ENCODE measurements at places on chromosomes 4 and X.
A peak's percentile ranks its signal among the peaks of the same experiment; 100 is the strongest.

- no peak for DNase-seq
Measured at GRCh38 chr4:30380404-30380998, 339.7 kb upstream of the PCDH7 start.

DNA sequence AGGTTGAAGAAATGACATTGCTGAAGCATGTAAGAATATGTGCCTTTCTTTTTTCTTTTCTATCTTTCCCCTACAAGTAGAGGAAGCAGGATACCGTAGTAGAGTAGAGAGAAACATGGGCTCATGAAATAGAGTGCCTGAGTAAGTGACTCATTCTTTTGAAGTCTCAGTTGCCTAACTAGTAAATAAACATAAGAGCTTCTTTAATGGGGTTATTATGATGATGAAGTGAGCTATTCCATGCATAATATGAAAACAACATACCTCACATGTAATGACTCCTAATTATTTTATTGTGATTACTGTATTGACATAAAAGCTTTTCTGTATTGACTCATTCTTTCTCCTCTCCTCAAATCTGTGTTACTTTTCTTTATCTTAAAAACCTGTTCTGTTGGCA, 1538.2 kb downstream of the TECRL start:
- DNase-seq = no peak

- no peak for DNase-seq
Measured at GRCh38 chr4:164904336-164904735, 27.4 kb downstream of the APELA start.

- DNase-seq = no peak
Measured at GRCh38 chrX:18927558-18927957, 56.4 kb downstream of the PHKA2 start.

GRCh38 chr4:55358668-55359067, 12.6 kb downstream of the SRD5A3 start:
- no peak for DNase-seq

DNA sequence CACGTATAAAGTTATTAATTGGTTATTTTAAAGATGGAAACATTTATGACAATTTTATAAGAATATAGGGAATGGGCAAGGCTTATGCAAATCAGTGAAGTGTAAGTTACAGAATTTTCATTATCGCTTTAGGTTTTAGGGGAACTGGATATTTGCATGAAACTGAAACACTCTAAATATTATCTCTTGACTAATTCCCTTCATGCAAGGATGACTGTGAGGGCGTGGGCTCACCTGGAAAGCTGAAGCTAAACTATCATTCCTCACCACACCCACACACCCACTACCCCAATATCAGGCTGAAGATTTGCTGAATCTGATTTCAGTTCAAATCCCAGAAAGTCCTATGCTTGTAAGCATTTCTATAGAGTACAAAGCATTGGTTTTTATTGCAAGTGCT, 81.7 kb upstream of the ARHGAP24 start:
- DNase-seq = no peak

GRCh38 chr4:88033309-88033708, 25.9 kb downstream of the PKD2 start:
- DNase-seq = peak; percentile 27

- no peak for DNase-seq
Measured at GRCh38 chr4:185383451-185383850, 12.3 kb downstream of the LRP2BP start.

GRCh38 chr4:2810388-2810787, 17.5 kb downstream of the SH3BP2 start:
- DNase-seq = no peak

DNA sequence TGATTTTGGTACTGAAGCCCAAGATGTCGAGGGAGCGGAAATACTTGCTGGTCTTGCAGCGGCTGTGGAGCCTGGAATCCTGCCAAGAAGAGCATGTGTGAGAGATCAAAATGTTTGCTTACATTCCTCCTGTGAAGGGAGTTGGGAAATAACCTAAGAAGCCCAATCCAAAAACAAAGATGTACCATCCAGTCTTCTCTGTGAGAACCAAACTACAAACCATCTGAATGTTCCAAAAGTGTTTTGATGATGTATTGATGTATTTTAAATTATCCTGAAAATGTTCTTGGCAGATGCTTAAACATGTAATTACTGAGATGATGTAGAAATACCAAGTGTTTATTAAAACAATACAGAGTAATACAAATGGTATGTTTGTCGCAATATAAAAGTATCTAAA, 10.1 kb upstream of the ADH1A start:
- DNase-seq = no peak

DNA sequence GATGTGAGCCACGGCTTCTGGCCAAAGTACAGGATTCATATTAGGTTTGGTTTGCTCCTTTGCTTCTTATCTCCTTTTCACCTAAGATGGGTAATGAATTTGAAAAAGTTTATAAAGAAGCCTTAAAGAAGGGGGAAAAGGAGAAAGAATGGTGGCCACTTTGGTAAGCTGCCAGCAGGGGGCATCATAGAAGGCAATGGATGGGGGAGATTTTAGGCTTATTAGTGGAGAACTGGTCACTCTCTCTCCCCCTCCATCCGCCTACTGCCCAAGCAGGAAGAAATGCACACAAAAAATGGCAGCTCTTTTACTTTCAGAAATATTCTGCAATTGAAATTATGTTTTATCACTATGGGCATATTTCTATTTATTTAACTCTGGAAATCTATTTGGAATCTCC, 32.0 kb downstream of the SPARCL1 start:
- DNase-seq = no peak

Data from effector CD4-positive, alpha-beta T cell (primary cell).